Large intestine (tissue), 12 donors: ENCODE measurements at places on chromosomes 7 and 10.
A peak's percentile ranks its signal among the peaks of the same experiment; 100 is the strongest.

- DNase-seq = peak; percentile 83
Measured at GRCh38 chr10:3783682-3784432, 1.2 kb downstream of the KLF6 start.

- no peak for DNase-seq
Measured at GRCh38 chr10:5575482-5576153, 50.9 kb downstream of the CALML3 start.

GRCh38 chr10:89258881-89259280 lies 7.3 kb upstream of the LIPA start:
- DNase-seq = no peak

DNA sequence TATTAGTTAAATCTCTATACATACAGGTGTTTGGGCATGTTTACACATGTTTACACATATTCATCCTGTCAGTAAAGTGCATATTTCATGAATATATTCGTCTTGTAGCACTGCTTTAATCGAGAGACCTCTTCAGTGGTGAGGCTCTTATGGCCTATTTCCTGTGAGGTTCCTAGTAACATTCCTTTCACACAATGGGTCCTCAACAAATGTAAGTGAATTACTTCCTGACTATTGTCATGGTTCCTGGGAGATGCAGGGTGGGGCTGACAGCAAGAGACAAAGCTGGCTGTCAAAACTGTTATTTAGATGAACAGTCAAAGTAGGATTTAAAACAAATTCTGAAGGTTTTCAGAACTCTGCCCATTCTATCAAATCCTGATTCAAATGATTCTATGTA lies 12.4 kb upstream of the SEMA3A start:
- no peak for DNase-seq

GRCh38 chr10:15345450-15345849 lies 25.6 kb downstream of the FAM171A1 start:
- DNase-seq = no peak

- DNase-seq = no peak
Measured at GRCh38 chr10:97434557-97434956, 8.6 kb downstream of the PGAM1 start.

- DNase-seq = no peak
Measured at GRCh38 chr10:97222326-97222961, 36.7 kb upstream of the SLIT1 start.

DNA sequence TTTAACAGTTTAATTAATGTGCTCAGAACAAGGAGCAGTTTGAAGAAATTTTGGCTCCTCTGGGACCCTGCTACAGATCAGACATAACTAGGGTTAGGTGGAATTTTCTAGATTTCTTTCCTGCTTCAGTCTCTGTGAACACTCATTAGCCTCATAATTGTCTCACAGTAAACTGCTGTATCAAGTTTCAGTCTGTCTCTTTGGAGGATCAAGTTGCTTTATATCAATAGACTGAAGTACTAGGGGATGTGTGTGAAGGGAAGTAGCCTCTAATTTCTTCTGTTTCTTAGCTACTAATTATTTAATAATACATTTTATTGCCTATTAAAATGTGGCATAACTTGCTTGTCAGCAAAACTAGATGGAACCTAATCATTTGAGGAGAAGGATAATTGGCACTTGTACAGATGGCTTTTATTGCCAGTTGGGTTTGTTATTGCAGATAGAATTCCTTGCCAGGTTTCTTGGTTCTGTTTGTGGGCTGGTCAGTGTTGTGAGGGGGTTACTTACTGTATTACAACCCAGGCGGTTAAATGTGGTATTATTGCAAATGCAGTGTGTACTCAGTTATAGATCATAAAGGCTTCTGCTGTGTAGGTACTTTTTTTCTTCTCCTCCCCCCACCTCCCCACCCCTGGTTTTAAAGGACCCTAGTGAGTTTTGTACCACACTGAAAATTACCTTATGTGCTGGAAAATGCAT lies 758.0 kb downstream of the AUTS2 start:
- no peak for DNase-seq

DNA sequence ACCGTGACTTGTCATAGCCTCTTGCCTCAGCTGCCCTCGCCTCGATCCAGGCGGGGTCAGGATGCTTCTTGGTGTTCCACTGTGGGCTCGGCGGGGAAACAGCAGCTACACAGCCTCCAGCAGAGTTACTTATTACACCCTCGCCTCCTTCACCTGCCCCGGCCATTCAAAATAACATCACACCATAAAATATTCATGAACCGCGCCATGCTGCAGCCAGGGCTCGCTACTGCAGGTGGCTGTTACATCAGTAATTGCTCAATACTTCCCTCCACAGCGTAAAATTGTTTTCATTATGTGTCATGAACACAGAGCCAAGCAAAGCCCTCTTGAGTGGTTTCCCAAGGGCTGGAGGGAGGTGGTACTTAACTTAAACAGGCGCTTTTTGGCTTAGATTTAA lies 241.5 kb upstream of the SP8 start:
- peak; percentile 3 for DNase-seq

DNA sequence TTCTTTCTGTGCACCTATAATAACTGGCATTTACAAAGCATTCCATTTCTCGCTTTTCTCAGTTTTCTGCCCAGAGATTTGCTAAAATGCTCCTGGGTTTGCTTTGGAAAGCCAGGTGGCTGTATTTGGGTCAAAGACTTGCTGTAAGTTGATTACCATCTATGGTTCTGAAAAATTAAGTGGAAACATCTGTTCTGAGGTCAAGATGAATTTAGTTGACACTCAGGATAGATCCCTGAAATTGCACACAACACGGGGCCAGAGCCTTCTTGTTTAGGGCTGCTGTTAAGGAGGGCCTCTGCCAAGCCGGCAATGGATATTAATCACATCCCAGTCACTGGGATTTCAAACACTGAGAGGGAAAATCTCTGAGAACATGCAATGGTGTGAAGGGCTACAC lies 111.6 kb upstream of the GLI3 start:
- no peak for DNase-seq

GRCh38 chr7:4824120-4824775 lies 37.6 kb downstream of the PAPOLB start:
- no peak for DNase-seq

DNA sequence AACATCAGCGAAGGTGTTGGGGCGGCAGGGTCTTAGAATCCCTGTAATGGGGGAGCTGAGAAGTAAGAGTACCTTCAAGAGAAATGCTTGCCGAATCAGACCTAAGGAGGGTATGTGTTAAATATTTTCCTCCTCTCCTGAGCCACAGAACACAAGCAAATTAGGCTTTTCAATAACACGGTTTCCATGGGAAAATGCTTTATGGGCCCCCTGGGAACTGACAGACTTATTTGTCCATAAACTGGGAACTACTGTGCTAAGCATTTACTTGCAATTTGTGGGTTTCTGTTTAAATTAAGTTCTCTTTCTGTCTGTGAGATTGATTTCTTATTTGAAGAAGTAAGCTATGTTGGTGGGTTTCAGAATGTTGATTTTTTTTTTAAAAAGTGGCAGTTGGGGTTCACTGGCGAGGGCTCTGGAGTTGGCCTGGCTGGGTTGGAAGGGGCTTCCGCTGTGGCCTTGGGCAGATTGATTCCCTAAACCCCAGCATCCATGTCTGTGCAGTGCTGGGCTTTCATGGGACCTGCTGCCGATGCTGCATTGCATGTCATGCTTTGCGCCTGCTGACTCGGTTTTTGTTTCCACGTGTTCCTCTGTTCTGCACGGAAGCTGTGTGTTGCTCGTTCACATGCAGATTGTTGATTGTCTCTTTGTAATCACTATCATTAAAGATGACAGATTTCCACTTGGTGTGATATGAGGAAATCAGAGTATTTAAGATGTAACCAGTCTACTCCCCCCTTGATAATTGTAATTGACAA lies 7.2 kb downstream of the RBM17 start:
- DNase-seq = no peak

DNA sequence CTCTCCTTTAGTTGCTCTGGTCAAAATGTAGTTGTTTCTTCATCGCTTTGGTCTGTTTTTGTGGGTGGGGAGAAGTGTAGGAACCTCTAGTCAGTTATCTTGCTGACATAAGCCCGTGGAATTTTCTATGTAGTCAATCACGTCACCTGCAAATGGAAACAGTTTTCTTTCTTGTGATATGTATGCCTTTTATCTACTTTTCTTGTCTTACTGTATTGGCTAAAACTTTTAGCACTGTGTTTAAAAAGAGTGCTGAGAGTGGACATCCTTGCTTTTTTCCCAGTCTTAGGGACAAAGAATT lies 42.3 kb downstream of the AKR1E2 start:
- no peak for DNase-seq

GRCh38 chr10:62562795-62563194 lies 188.6 kb downstream of the ZNF365 start:
- no peak for DNase-seq

DNA sequence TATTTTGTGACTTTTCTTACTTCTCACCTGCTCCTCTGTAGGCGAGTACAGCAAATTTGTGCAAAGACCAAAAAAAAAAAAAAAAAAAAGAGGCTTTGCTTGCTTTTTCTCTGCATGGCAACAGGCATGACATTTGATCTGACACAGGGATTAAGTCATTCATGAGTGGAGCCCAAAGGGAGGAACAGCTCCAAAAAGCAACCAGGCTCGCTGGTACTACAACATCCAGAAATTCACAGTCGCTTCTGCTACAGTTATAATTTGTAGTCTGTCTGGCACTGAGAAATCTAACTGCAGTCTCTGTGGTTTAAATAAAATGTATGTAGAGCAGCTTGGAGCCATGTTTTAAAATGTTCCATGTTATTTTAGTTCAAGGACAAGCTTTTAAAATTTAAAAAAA lies 31.7 kb downstream of the MKX start:
- no peak for DNase-seq

DNA sequence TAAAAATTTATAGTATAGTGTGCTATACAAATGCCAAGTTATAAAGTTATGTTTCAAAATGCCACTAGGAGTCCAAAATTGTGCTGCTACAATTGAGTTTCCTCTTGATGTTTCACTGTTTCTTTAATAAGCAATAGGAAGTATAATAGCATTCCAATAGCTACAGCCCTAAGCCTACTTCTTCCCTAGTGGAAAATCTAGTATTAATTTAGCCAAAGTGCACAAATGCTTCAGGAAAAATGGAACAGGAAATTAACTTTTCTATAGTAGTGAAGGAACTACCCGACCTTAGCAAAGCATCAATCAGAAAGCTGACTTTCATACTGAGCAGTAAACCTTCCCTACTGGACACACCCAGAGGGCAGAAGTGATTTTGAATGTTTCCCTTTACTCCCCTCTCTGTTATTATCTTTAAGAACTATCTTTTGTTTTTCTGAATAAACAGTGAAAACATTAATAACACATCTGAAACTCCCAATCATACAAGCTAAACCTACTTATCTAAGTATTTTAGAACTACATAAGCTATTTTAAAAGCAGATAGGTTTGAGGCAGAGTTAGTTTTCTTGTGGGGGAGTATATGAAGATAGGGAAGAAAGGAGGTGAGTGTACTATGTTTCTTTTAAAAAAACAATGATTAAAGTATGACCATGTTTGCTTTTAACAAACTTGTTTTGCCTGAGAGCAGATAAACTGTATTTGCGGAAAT lies 13.7 kb downstream of the CPED1 start:
- no peak for DNase-seq

GRCh38 chr10:93916257-93917063 lies 22.7 kb downstream of the SLC35G1 start:
- no peak for DNase-seq

GRCh38 chr7:14487701-14488395 lies 414.7 kb downstream of the DGKB start:
- no peak for DNase-seq

GRCh38 chr10:7756360-7756992 lies 31.3 kb downstream of the KIN start:
- peak; percentile 4 for DNase-seq

DNA sequence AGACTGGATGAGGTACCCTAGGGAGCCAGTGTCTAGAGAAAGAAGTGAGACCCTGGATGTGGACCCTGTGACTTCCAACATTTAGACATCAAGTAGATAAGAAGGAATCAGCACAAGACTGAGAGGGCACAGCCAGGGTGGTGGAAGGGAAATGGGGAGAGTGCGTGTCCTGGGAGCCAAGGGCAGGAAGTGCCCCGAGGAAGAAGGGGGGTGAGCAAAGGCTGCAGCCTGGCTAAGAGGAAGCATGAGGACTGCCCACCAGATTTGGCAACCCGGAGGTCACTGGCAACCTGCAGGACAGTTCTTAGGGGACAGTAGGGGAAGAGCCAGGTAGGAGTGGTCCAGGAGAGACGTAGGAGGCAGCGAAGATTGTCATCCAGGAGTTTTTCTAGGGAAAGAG lies 14.8 kb downstream of the COL13A1 start:
- DNase-seq = no peak

DNA sequence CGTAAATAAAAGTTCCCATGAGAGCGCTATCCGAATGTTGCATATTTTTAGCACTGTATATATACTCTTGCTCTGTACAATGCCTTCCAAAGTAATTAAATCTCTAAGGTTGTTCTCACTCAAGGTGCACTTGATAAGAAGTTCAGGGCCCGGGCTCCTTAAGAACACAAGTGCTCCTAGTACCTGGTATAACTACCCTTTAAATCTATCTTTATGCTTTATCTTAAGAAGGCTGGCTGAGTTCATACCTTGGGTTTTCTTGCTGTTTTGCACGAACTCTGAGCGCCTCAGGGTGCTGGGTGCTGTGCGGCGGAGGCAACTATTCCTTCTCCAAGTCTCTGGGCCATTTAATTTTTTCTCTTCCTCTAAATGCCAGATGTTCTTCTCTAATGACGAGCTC lies 80.4 kb downstream of the DNMBP start:
- no peak for DNase-seq

DNA sequence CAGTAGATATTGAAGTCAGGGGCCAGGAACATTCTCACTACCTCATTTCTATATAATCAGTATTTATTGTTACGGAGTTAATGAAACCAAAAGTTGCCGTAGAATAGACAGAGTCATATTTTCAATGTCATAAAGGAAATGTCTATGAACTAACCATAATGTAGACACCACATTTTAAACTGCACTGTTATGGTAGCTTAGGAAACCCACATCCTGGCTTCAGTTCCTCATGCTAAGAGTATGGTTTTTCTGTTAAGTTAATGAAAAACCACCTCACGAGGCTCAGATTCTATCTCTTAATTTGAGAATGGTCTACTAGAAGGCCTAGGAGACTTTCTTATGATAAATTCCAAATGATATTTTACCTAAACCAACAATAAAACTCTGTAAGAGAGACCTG lies 166.5 kb downstream of the TMEM26 start:
- peak; percentile 8 for DNase-seq

DNA sequence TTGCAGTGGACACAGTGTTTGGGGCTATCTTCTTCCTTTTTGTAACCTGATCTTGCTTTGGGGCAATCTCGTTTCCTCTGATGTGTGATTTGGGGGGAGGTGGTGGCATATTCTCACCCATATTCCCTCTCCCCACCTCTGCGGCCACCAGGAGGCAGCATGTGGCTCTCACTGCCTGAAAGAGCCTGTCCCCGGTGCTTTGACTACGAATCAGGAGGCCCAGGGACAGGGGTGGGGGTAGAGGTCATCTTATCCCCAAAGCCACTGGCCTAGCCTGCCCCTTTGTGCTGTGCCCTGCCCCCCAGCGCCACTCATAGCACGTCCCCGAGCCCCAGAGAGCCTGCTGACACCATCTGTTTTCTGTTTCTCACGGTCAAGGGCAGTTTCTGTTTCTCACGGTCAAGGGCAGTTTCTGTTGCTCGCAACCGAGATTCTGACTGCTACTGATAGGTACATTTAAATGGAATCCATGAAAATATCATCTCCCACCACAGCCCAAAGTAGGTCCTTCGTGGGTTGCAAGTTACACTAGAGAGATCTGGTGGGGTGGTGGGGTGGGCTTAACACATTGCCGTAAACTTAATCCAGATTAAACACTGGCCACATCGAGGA lies 28.2 kb downstream of the PHYH start:
- DNase-seq = peak; percentile 27
